ENCODE measurements at places on chromosomes 11 and 22.

- no peak for DNase-seq
Measured at GRCh38 chr11:70398834-70399680, 728 bp downstream of the CTTN start.

GRCh38 chr22:38131399-38131798 lies 20.9 kb upstream of the BAIAP2L2 start:
- DNase-seq: no peak

DNA sequence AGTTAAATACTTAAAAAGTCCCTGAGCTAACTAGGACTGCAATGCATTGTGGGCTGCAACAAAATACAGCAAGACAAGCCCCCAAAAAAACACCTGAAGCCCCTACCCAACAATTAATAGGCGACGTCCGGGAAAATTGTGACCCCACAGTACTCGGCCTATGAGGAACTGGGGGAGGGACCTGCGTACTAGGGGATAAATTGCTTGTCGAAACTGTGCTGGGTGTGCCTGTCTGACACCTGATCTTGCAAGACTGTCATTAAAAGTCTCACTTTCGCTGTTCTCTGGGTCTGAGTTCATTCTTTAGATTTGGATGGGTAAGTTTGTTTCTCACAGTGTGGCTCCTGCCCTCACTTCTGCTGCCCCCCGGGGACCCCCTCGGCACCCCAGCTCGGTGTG lies 15.2 kb downstream of the TANGO2 start:
- DNase-seq: no peak

DNA sequence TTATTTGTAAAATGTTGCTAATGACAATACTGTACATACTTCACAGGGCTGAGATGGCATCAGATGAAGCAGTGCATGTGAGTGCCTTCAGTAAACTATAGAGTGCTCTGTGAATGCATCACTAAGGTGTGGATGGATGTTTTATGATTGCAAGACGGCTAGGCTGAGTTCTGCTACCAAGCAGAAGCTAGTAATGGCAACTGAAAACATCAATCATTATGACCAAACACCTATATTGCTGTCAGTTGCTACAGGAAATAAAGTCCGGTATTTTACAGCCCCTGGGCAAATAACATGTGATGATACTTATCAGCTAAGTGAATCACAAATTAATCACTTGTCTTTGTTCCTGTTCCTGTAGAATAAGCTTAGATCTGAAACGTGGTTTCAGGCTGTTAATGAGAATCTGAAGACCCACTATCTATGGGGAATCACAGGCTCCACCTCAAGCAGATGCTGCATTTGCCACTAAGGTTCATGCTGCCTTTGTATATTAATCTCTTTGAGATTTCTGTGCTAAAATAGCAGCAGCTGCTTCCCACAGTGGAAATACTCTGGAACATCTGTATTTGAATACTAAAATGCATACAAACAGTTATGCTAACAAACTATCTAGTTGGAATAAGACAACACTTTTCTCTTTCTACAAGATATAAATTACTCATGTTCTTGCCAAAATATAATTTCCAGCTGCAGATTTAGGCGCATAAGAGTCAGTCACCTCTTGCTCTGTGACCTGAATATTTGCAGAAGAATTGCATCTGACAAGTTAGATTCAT lies 254.0 kb upstream of the PITPNB start:
- no peak for DNase-seq

DNA sequence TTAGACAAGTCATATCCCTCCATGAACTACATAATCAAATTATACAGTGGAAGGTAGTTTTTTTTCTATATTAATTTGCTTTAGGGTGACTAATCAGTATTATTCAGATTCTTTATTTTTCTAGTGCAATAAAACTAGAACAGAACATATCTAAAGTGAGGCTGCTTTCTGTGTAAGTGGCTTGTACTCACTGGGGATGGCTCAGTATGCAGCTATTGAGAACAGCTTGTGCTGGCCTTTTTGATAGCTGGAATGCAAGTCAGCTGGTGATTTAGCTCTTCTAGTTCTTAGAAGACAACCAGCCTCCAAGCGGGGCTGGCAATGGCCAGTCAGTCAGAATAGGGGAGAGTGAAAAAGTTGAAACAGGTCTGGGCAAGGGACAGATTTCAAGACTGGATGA lies 119.4 kb downstream of the BLID start:
- DNase-seq: no peak

DNA sequence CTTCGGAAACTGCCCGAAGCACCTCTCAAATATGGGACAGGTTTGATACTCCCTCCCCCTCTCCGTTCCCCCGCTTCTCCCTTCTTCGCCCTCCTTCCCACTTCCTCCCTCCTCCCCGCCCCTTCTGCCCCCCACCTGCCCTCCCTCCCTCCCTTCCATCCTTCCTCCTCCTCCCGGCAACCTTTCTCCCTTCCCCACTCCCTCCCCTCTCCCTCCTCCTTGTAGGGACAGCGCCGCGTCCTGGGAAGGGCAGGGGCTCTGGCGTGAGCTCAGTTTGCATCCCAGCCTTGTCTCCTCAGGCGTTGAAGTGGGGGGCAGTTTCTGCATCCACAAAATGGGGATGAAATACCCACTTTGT lies 6.1 kb upstream of the NFAM1 start:
- no peak for DNase-seq

- DNase-seq: peak; percentile 8
Measured at GRCh38 chr11:19632499-19632834, 80.2 kb upstream of the NAV2 start.

DNA sequence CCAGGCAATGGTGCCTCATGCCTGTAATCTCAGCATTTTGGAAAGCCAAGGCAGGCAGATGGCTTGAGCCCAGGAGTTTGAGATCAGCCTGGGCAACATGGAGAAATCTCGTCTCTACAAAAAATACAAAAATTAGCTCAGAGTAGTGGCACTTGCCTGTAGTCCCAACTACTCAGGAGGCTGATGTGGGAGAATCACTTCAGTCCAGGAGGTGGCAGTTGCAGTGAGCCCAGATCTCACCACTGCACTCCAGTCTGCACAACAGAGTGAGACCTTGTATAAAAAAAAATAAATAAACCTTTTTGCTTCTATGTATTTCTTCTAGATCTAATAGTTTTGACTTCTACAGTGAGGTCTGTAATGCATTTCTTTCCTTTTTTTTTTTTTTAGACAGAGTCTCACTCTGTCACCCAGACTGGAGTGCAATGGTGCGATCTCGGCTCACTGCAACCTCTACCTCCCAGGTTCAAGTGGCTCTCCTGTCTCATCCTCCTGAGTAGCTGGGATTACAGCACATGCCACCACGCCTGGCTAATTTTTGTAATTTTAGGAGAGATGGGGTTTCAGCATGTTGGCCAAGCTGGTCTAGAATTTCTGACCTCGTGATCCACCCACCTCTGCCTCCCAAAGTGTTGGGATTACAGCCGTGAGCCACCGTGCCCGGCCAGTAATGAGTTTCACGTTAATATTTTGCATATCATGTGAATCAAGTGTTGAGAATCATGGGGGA lies 18.1 kb upstream of the RDX start:
- no peak for DNase-seq

DNA sequence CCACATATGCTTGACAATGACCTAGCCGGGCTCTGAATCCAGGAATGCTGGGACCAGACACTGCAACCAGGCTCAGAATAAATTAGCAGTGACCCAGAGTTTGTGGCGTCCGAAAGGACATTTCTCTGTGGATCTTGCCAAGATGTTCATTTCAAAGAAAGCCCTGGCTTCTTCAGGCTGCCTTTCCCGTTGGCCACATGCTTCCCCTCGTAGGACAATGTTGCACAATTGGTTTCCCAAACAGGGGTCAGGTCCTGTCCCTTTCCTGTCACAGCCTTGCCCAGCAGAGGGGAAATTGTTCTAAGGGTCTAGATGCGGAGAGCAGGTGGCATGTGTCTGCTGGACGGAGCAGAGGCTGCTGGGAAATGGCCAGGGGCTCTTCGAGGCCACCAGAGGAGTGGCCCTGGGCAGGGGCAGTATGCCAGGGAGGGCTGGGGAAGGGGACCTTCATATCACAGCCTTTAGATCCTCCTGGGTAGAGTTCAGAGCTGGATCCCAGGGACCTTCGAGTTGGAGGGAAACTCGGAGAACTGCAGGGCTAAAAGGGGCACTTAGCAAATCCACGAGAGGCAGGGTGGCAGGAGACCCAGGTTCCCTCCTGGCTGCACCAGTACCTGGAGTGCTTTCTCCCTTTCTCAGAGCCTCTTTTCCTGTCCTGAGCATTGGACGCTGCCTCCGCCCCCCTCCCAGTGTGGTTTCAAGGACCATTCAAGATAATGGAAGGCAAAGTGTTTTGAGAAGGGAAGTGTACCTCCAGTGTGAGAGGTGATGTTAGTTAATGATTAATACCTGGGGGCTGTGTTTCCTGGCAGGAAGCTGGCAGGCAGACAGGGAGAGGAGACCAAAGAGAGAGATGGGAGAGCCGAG lies 42.3 kb downstream of the C11orf96 start:
- DNase-seq: peak; percentile 38

DNA sequence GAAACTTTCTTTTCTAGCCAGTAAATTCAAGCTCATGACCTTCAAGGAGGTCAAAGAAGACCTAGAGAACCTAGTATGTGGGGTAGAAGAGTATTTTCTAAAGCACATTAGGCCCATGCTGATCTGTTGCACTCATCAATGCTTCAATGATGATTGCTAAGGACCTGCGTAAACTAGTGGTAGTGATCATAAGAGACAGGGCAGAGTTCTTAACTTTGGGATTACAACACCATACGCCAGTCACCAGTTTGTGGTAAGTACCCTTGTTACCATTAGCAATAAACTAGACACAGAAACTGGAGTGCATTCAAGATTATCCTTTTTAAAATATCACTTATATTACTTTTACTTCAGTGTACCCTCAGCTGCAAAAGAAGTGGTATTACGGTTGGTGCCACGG lies 490.3 kb downstream of the BUD13 start:
- DNase-seq: no peak

DNA sequence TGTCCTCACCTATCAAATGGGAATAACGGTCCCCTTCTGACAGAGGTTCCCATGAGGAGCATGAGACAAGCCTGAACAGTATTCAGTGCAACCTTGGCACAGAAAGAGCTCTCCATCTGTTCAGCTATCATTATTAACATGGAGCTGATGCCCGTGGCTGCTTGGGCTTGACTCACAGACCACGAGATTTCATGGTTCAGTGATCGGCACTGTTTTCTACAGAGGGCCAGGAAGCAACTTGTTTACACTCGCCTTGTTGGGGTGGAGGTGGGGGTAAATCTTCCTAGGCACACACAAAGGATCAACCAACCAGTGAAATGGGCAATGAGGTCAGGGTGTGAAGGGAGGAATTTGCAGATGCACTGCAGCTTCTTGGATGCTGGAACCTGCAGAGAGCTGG lies 88.2 kb downstream of the CWC15 start:
- peak; percentile 48 for DNase-seq

- DNase-seq: no peak
Measured at GRCh38 chr22:41876275-41876674, 38.6 kb downstream of the SHISA8 start.

GRCh38 chr11:47907499-47907898 lies 59.3 kb upstream of the NUP160 start:
- DNase-seq: no peak

DNA sequence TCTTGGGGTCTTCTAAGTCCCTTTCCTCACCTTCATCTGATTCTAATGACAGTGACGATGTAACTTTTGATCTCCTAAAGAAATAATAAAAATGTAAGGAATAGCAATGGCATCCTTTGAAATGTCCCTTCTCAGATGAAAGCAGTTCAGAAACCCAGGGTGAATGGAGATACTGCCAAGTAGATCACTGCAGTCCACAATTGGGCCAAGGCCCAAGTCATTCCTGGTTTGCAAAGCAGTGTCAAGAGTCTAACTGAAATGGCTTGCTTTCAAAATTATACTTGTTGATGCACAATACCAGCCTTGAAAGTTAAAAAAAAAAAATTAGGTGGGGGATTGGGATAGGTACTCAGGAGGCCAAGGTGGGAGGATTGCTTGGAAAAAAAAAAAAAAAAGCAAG lies 20.4 kb downstream of the ASCC2 start:
- DNase-seq: no peak

DNA sequence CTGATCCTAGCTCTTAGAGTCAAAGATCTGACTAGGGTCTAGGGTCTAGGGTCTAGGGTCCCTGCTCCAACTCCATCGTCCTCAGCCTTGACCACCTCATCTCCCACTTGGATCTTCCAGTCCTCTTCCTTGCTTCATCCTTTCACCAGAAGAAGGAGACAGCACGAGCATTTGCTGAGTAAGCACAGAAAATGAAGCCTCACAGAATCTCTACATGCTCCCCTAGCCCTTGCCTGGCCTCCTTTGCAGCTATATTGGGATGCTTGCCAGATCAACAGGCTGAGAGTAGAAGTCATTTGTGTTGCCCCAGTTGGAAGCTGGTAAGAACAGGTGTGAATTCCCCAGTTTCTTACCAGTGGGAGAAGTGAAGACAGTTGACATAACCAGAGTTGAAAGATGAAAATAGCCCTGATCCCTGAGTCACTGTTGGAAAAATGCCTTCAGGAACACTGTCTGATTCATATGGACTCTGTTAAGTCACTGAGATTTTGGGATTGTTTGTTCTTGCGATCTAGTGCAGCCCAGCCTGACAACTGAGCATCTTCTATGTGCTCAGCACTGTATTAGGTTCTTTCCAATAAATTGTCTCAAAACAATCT lies 552.5 kb downstream of the INSC start:
- DNase-seq: no peak

DNA sequence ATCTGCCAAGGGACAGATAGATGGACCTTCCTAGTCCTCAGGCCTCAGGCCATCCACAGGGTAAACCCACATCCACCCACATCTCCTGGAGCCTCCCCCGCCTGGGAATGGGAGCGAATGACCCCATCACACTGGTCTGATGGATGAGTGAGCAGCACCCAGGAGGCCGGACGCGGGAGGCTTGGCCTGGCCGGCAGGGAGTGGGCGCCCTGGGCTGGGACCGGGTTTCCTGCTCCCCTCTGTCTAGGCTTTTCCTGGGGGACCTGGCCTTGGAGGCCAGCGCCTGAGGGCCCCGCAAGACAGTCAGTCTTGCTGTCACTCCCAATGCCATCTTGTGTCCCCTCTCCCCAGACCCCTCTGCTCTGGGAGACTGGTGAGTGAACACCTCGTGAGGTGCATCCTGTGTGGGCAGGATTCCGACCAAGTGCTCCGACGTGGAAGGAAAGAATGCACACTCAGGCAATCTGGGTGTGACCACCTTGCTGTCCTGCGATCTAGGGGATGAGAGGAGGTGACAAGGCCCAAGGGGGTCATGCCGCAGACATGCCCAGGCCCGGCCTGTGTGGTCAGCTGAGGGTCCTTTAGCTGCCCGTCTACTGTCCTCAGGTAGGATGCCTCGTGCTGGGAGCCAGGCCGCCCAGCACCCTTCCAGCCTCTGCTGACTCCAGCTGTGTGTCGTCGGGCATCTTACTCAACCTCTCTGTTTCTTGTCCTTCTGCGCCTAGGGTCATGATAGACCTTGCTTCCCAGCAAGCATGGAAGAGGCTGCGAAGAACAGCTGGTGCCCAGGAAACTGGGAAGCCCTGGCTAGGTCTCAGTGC lies 26.5 kb upstream of the WNT7B start:
- DNase-seq: peak; percentile 89

Data from RCC 7860 (cell line).